ENCODE measurements at places on chromosomes 6 and 20. TPM values are rescaled to one million over a fixed set of nuclear protein-coding genes. Genes with fewer than 3 reads are reported as not detected.

Gene BTN2A1
- 25.8 TPM for total RNA-seq

Gene SLC35D3
- not detected for total RNA-seq

Gene SLC17A3
- total RNA-seq: not detected

Gene GZF1
- total RNA-seq: 24.4 TPM

DNA sequence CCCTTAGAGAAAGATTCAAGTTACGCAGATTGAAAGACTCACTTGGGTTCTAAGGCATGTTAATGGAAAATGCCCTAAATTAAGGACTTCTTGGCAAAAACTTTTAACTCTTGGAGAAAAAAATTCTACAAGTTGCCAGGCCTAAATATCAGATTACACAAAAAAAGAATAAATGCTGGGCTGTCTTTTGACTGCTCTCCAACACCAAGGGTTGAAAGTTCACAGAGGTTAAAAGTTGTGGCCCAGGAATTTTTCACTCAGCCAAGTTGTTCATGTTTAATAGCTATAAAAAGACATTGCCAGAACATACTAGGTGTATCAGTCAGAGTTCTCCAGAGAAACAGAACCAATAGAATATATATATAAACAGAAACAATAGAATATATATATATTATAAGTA, 268.4 kb upstream of the PRND start:
- DNase-seq: no peak

- no peak for DNase-seq
These were observed 152.4 kb downstream of the COL9A1 start for GRCh38 chr6:70150521-70150920.

DNA sequence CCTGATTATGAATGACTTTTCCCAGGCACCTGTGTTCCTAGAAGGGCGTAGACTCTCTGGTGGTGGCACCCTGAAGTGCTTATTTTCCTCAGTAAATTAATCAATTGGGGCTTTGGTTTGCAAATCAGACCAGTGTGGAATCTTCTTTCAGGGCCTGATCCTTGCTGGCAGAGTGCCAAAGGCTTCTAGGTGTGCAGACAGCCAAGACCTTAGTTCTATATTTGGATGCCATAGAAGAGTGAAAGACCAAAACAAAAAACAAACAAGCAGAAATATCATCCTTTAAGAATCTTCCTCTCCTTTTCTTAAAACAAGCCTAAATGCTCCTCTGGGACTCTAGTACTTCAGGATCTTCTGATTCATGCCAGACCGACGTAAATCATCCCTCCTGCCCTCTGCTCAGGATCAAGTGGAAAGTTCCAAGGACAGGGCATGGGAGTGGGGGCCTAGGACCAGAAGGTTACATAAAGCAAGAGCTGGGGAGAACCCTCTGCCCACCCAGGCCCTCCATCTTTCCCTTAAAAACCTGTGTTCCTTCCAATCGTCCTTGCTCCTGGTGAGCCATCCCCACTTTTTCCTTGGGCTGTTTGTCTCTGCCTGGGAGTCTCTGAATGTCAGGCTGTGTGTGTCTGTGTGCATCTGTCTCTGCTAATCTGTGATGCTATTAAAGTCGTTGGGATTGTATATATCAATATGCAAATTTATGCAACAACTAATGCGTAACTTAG, 70.5 kb upstream of the MYLIP start:
- DNase-seq: no peak

GRCh38 chr20:14832630-14833029, 495.2 kb upstream of the FLRT3 start:
- DNase-seq: no peak

DNA sequence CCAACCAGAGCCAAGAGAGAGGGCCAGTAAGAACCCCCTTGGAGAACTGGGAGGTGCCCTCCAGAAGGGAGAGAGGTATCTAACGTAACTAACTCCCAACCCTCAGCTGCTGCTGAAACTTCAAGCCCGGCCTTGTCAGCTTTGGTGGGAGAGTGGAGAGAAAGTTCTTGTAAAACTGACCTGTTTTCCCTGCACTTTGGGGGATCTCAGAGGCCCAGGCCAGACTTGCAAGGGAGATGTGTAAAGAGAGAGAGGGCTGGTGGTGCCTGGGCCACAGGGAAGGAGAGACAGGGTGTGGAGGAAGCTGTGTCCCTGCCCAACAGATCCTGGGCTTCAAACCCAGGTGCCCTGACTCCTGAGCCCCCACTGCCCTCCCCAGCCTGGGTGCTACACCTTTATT, 17.3 kb upstream of the IP6K3 start:
- no peak for DNase-seq

DNA sequence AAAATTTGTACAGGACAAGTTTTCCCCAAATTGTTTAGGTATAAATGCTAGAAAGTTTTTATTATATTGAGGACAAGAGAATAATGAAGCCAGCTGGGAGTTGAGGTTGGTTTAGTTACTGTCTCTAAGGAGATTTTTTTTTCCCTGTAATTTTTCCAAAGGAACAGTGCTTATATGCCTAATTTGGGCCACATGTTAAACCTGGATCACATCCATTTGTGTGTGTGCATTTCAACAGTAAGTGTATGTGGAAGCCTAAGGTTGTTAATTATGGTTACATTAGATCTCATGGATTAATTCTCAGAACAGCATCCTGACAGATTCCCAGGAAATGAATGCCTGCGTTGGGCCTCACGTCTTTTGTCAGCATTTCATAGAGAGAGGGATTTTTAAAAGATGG, 4.5 kb downstream of the IGF2R start:
- no peak for DNase-seq

DNA sequence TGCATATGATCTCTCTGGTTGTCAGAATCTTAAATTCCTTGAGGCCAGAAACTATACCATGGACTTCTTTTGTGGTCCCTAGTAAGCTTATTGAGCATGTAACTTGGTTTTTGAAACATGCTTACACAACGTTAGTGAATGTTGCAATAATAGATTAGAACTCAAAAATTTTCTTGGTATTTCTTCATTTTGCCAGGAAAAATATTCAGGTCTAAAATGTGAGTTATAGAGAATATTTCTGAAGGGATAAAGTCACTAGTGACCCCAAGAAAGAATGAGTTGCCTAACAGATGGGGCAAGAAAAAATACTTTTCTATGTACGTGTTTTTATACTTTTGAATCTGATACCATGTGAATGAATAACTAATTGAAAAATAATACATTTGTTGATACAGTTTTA, 195.4 kb downstream of the TFAP2A start:
- no peak for DNase-seq

DNA sequence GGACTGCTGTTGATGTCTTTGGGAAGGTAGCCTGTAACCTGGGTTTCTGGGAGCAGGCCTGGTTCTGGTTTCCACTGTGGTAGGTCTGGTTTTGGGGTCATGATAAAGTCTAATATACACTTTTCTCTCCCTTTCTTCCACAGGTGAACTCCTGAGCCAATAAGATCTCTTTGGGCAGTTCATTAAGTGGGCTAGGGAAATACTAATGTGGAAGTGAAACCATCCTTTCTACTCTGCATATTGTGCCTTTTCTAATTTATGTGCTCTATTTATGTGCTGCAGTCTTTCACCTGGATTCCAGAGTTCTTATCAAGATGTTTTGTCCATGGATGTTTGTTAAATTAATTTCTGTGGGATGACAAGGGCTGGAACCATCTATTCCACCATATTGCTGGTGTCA, 165.7 kb upstream of the PTPRK start:
- no peak for DNase-seq
